ENCODE measurements at places on chromosomes 11 and 22.

DNA sequence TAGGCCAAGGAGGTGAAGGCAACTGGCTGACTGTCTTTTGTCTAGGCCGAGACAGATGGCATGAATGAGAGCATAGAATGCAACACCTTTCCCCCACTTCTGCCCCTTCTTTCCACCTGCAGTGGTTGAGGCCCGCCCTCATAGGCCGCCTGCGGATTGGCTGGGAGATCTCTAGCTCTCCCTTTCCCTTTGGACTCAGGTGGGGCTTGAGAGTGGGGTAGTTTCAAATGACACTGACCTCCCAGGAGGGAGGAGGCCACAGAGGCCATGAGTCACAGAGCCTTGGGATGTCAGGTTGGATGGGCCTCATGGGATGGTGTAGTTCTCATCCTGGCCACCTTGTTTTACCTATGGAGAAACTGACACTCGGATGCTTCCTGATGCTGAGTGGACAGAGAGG is 9.1 kb downstream of the MICAL2 start:
- no peak for DNase-seq

DNA sequence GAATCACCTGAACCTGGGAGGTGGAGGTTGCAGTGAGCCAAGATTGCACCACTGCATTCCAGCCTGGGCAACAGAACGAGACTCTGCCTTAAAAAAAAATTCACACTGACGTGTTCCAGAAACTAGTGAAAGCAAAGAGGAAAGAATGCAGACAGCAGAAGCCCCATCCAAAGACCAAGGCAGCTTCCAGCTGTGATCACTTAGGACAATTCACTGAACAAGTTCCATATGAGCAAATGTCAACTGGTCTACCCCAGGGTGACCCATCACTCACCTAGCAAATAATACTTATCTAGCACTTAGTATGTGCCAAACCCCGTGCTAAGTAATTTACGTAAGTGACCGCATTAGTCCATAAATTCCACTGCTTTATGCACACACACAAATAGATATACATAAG is 138.9 kb downstream of the LARGE1 start:
- DNase-seq, result no peak

- DNase-seq, result no peak
These were observed 463 bp upstream of the PTPMT1 start for GRCh38 chr11:47564933-47565339.

- no peak for DNase-seq
These were observed 22.4 kb upstream of the CAPRIN1 start for GRCh38 chr11:34029176-34029575.
